ENCODE measurements at places on chromosomes 11 and 22.

DNA sequence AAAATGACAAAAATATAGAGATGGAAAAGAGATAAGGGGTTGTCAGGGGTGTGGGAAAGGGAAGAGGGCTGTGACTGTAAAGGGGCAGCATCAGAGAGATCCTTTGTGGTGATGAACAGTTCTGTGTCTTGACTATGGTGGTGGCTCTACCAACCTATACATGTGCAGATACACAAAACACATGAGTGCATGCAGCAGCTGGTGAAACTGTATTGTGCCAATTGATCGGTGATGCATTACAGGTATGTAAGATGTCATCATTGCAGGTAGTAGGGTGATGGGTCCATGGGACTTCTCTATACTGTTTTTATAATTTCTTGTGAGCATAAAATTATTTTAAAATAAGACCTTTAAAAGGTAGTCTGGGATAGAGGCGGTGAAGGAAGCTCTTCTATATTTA lies 24.1 kb upstream of the ZDHHC13 start:
- DNase-seq: no peak

GRCh38 chr11:112023104-112023503 lies 2.1 kb upstream of the DLAT start:
- DNase-seq: no peak

- no peak for DNase-seq
These were observed 21.6 kb downstream of the TUG1 start for GRCh38 chr22:30990690-30991089.

- no peak for DNase-seq
These were observed 963 bp downstream of the TYMP start for GRCh38 chr22:50528682-50529415.

DNA sequence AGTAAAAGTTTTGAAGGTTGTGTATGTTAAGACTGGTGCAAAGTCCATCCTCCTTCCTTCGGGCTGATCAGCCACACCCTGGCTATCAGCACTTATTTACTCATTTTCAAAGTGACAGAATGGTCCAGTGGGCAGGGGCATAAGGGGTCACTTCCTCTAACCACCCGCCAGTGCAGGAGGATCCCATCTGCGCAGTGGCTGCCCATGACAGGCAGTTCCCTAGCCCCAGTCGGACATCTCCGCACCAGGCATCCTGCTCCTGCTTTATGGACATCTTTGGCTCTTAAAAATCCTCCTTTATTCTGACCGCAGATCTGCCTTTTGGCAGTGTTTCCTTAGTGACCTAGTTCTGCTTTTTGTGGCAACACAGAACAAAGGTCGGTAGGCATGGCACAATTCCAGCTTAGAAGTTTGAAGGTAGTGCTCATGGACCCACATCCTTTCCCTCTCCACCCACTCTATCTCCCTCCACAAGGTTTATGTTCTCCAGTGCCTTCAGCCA lies 55.9 kb downstream of the BMAL1 start:
- DNase-seq: peak; percentile 60

DNA sequence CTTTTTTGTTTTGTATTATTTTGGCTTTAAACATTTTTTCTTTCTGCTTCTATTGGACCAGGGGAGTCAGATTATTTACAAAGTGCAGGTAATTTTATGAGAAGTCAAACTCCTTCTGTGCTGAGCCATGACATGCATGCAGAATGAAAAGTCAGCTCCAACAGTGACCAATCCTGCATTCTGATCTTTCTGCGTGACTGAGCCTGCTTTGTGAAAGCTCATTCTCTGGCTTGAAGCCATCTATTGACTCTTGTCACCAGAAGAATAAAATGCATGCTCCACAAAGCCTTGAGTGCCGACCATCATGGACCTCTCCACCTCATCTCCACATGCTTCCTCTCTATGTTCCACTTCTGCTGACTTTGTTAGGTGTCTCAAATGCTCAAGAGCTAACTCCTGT lies 50.2 kb downstream of the MIAT start:
- no peak for DNase-seq

- DNase-seq: peak; percentile 49
These were observed 18.1 kb upstream of the CSTF3 start for GRCh38 chr11:33179348-33179803.

- no peak for DNase-seq
These were observed 65.5 kb downstream of the ME3 start for GRCh38 chr11:86606836-86607481.

DNA sequence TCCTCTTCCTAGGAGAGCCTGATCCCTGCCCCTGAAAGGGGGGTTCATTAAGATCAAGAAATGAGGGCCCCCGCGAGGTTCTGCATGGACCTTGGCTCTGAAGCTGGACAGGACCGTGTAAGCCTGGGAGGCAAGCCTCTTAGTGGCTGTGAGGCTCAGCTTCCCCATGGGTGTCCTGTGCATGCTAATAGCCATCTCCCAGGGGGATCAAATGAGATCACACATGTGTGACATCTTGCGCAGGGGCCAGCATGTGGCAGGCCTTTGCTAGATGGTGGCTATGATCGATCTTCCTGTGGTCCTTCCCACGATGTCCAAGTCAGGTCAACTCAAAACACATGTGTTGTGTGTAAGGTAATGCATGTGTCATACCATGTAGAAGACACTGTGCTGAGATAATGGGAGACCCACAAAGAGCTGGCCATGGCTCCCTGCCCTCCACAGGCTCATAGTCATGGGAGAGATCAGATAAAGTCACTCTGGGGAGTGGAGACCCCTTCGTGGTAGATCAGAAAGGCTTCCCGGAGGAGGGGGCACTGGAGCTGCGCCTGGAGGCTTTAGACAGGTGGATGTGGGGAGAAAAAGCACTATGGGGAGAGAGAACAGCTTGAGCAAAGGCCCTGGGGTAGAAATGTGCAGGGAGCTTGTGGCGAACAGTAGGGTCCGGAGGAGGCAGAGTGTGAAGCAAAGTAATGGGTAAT lies 3.7 kb downstream of the RAC2 start:
- no peak for DNase-seq

DNA sequence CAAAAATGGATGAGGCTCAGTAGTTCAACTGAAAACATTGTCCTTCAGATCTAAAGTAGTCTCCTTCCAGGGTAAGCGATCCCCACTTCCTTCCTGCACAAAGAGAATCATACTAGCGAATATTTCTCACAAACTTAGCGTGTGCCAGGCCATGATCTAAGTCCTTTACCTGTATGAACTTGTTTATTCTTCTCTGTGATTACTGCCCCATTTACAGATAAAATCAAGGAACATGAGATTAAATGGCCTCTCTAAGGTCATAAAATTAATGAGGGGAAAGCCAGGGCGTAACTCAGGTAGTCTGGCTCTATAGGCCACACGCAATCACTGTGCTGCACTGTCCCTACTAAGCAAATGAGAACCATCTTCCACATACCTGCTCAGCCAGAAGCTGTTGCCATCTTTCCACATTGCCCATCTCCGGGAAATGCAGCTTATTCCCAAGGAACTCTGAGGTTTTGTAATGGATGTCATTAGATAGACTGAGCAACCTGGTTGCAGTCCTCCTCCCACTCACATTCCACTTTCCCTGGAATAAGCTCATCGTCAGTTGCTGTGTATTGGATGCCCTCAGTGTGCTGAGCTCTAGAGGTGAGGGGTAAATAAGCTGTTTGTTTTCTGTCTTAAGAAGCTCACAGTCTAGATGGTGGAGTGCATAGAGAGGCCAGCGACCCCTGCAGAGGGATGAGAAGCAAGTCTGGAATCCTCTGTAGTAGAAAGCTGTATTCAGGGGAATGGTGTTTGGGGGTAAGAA lies 146.3 kb downstream of the SNX19 start:
- no peak for DNase-seq

DNA sequence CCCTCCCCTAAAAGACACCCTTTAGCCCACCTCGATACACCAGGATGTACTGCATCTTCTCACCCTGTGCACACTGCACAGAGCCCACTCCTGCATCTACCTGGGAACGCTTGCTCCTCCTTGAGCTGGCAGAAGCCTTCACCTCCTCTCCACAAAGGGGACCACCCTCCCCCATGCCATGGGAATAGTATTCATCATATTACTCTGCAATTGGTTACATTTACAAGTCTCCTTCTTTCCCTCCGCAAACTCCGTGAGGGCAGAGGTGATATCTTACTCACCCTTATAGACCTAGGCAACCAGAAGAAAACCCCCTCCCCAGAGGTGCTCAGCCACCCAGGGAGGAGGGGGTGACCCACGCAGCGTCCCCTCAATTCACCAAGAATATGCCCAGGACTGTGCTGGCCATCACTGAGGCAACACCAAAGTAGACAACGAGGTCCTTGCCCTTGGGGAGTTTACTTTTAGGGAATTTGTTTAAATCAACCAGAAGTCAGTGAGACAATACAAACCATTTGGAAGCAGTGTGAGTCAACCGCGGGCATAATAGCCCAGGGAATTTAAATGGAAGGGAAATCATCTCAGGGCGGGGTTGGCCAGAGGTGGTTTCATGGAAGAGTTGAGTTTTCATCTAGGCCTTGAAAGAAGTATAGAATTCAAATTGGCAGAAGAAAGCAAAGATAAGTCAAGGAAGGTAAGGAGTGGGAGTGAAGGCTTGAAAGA lies 214.5 kb downstream of the BARX2 start:
- DNase-seq: no peak

DNA sequence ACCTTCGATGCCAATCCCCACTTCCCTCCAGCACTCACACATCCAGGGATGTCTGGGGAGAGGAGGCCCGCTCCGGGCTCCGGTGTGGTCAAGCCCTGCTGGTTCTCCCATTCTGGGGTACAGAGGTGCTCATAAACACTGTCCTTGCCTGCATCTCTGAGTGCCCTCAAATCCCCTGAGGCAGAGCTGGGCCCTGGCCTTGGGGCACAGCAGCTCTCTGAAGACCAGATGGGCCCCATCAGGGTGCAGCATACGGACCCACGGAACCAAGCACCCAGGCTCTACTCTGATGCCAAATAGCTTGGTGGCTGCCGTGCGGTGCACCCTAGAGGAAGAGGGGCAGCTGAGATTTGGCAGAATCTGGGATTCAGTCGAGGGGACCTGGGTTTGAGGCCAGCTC lies 35.7 kb upstream of the NNMT start:
- DNase-seq: no peak

DNA sequence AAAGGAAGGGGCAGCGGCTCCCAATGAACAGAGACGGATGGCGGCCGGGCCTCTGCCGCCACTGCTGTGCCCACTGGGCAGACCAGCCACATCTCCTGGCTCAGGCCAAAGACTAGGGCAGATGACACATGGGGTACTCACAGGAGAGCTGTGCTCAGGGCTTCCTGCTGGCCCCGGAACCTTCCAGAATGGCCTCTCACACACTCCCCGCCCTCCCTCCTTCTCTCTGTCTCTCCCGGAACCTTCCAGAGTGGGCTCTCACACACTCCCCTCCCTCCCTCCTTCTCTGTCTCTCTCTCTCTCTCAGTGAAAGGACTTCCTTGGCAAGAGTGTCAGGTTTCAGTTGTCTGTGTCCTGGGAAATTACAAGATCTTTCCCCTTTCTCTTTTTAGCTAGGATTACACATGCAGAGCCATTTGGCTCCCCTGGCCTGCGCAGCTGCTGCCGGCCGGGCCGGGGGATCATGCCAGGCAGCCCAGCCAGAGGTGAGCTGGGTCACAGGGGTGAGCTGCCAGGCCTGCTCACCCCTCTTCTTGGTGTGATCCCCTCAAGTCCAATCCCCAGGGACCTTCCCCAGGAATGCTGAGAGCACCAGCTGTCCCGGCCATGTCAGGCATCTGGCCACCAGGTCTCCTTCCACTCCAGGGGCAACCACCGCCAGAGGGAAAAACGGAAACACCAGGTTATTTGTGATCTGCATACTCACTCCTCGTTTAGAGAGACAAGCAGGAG lies 45.3 kb upstream of the ADA2 start:
- DNase-seq: no peak

DNA sequence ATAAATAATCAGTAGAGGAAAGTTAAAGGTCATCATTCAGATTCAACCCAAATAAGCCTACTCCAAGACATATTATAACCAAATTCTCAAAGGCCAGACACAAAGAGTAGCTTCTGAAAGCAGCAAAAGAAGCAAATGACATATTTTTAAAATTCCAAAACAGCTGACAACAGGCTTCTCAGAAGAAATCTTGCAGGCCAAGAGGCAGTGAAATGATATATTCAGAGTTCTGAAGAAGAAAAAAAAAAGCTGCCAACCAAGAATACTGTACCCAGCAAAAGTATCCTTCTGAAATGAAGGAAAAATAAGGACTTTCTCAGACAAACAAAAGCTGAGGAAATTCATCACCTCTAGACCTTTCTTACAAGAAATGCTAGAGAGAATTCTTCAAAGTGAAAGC lies 787.1 kb upstream of the TENM4 start:
- no peak for DNase-seq

DNA sequence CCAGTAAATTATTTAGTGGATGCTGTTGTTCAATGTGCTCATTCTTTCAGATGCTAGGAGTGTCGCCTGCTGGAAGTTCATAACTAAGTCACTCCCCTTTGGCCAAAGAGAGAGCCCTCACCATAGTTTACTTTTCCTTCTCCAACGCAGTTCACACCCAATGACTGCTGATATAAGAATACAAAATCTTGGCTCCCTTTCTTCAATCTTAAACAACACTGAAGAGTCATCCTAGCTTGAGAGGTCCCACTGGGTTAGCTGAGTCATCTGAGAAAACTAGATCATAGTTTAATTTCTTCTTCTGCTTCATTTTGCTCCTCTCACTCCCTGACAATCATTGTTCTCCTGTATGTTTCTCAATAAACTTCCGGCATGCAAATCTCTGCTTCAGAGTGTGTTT lies 5.4 kb upstream of the OR52L1 start:
- no peak for DNase-seq

DNA sequence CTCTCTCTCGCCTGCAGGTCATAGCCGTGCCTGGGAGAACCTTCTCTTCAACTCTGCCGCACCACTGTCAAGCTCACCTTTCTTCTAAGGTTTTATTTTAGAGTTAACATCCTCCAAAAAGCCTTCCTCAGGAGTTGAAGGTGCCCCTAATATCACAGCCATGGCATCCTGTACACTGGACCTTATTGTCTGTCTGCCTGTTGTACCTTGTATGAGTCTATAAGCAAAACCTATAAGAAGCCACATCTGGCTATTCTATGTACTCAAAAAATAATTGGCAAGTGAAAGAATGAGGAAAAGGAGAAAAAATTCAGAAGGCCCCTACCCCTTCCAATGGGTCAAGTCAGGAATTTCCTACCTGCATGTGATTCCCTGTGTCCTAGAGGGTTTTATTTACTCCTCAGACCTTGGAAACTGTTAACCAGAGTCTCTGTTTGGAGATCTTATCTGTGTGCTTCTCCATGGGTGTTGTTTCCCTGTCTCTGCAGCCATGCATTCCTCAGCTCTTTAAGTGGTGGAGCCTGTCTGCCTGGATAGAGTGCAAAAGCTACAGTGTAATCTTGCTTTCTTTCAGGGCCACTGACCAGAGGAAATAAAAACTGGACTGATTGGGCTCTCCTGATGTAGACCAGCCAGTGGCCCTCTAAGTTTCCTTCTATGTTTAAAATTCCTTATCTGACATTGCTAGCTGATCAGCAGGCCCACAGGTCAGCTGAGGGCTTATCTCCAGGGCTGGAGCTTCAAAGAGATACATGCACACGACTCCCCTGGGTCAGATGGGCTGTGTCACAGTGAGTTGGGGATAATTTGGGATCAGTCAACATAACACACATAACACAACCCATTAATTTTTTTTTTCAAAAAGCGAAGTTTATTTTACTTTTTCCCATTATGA lies 37.6 kb upstream of the TMEM135 start:
- DNase-seq: peak; percentile 79

DNA sequence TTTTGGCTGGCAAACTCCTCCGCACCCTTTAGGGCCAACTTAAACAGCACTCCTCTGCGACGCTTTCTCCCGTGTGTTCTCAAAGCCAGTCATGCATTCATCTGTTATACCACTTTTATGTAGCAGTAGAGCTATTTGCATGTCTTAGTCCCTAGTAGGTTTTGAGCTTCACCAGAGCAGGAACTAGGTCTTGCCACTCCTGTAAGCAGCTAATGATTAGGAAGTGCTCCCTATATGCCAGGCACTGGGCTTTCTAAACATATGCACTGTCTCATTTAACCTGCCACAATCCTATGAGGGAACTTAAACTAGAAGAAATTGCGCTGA lies 180.8 kb downstream of the DBX1 start:
- DNase-seq: no peak

Data from CMK (cell line).